ENCODE measurements at places on chromosomes 2 and 18.

- DNase-seq: no peak
Measured at GRCh38 chr2:177165061-177165583, 47.5 kb upstream of the HNRNPA3 start.

DNA sequence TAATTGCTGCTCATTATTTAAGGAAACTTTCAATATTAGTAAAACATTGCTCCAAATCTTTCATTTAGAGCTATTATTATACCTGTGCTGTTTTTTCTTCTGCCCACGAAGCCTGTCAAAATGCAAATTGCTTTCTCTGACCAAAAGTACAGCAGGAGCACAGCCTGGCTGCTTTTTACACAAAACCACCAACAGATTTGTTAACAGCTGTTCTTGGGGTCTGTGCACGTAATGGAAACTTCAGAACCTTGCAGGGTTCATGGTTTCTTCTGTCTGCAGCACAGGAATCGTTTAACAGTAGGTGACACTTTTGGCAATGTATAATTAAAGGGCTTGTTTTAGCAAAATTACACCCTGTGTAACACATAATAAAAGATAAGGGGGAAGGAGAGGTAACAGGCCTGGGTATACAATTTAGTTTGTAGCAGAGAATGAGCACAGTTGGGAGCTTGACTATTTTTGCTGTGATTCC is 447.3 kb downstream of the KCNJ3 start:
- DNase-seq: no peak

- DNase-seq: no peak
Measured at GRCh38 chr2:212007972-212008371, 530.6 kb downstream of the ERBB4 start.

DNA sequence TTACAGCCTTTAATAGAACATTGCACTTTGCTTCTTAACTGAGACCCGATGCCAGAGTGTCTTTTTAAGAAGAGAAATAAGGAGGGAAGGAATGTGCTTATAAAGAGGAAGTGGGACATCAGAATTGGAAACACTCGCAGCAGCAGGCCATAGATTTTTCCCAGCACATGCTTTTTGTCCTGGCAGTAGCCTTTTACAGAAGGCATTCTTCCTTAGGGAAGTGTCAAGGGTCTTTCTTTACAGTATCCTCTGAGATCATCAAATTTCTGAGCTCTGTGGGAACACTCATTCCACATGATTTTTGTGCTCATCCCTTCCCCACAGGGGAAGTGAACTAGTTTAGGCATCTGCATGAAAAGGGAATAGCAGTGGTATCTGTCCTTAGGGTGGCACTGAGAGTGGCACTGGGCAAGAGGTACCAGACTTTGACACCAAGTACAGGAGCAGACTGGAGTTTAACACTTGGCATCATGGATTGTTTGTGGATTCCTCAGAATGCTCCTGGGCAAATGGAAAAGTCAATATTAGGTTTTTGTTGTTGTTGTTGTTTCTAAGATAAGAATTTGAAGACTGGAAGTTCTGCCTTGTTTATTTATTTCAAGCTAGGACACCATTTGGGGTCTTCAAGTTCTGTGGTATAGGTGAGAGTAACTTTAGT is 4.1 kb downstream of the MYO1B start:
- no peak for DNase-seq
